Sigmoid colon (tissue), 7 donors: ENCODE measurements at places on chromosomes 6 and 20. TPM values are rescaled to one million over a fixed set of nuclear protein-coding genes. Genes with fewer than 3 reads are reported as not detected.

Gene CDH26
- total RNA-seq = 5.5 TPM

- no peak overlapping the region for H3K4me3 ChIP-seq
- DNase-seq = no peak
- H3K4me1 ChIP-seq = no peaks in the 10 kb centered on the region
Observed at GRCh38 chr6:38183856-38184584, 364.5 kb downstream of the ZFAND3 start.

DNA sequence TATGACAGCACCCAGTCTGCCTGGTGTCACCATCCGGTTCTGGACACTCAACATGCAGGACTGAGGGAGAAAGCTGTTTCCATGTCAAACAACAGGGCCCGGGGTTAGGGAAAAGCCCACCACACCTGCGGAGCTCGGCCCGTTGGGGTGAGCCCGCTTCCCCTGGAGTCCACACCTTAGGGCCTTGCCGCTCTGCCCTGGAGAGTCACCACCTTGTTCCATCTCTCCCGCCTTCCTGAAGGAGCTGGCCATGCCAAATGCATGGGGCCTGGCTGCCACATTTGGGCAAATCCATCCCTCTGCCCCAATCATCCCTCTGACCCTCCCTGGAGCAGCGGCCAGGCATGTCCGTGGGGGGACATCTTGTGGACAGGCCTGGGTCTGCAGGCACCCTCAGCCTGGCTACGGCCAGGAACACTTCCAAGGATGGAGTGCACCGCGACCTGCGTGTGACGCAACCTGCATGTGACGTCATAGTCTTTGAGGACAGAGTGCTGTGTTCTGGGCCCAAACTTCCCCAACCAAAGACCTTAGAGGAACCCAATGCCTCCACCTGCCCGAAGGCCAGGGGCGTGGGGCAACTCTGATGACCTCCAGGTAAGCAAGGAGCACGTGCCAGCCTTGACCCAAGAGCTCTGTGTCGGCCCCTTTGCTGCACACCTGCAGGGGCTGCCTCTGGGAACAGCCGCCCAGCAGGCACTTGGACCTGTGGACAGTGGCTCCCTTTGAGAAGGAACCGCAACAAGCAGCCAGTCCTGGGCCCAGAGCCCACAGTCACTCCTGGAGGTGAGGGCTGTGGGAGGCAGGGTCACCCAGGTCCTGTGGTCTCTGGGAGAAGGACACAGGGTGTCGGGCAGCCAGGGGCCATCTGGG lies 1.7 kb downstream of the CABLES2 start:
- peak overlapping the region; percentile 61 for H3K27ac ChIP-seq
- H3K36me3 ChIP-seq = peaks cover 12% of the 10 kb centered on the region
- H3K4me1 ChIP-seq = peaks cover 35% of the 10 kb centered on the region

DNA sequence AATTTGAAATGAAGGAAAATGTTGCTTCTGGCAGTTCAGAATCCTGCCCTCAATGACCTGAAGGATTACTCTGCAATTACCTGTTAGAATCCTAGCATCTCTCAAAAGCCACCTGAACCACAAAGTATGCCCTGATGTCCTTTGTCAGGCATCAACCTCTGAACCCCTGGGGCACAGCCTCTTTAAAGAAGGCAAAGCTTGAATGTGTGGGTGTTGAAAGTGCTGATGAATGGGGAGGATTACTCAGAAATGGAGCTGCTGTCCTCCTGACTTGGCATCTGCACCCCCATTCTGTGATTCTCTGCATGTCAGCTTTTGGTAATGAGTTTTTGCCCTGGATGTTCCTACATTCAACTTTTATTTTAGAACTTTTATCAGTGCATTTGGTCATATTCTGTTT lies 179.2 kb downstream of the PKHD1 start:
- no peaks in the 10 kb centered on the region for H3K4me1 ChIP-seq
- DNase-seq = no peak
- no peaks in the 10 kb centered on the region for H3K27me3 ChIP-seq

- no peaks in the 10 kb centered on the region for H3K4me1 ChIP-seq
- no peak overlapping the region for H3K27ac ChIP-seq
- no peaks in the 10 kb centered on the region for H3K27me3 ChIP-seq
- DNase-seq = no peak
- H3K4me3 ChIP-seq = no peak overlapping the region
Observed at GRCh38 chr6:137646484-137646883, 152.3 kb upstream of the OLIG3 start.

- no peak overlapping the region for H3K27ac ChIP-seq
- no peaks in the 10 kb centered on the region for H3K27me3 ChIP-seq
- no peaks in the 10 kb centered on the region for H3K36me3 ChIP-seq
Observed at GRCh38 chr6:37714836-37715420, 17.2 kb upstream of the MDGA1 start.

- no peak overlapping the region for H3K27ac ChIP-seq
- H3K36me3 ChIP-seq = no peaks in the 10 kb centered on the region
- DNase-seq = no peak
Observed at GRCh38 chr6:143038833-143039232, 21.9 kb upstream of the AIG1 start.

DNA sequence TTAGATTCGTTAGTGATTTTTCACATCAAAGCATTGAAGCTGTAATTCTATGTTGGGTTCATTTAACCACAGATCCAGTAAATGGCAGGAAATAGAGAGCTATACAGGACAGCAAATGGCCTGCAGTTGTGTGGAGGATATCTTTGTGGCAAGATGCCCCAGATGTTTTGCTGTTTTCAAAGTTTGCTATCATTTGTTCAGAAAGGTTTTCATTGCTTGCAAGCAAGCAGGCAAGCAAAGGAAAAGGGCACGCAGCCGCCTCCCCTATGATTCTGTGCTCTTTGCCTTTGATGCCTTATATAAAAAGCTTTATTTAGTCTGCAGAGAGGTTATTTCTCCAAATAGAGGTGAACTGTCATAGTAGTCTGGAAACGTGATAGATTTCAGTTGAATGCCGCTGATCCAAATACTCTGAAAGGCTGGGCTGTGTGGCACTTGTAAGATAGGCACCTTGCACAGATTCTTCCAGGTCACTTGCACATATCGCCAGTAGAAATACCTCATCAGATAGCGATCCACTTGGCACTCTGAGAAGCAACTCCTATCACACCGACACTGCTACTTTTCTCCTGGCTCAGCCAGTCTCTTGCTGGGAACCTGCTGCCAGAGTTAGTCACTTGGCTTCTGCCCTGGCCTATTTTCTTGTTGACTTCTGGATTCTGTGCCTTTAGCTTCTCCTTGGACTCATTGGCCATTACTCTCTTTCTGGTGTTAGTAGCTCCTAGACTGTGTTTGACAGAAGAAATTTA lies 66.4 kb downstream of the UTRN start:
- no peak for DNase-seq
- H3K36me3 ChIP-seq = no peaks in the 10 kb centered on the region
- peak overlapping the region; percentile 5 for H3K27ac ChIP-seq
- H3K4me3 ChIP-seq = no peak overlapping the region

Gene HCK
- total RNA-seq = 8.9 TPM

DNA sequence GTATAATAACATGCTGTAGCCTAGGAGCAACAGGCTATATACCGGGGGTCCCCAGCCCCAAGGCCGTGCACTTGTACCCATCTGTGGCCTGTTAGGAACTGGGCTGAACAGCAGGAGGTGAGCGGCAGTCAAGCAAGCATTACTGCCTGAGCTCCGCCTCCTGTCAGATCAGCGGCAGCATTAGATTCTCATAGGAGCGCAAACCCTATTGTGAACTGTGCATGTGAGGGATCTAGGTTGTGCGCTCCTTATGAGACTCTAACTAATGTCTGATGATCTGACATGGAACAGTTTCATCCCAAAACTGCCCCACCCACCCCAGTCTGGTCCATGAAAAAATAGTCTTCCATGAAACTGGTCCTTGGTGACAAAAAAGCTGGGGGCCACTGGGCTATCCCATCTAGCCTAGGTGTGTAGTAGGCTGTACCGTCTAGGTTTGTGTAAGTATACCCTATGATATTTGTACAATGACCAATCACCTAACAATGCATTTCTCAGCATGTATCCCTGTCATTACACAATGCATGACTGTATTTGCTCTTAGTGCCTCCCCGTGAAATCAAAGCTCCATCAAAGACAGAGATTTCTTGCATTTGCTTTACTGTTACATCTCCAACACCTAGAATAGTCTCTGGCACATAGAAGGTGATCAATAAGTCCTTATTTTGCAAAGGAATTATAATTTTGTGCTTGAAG lies 30.8 kb downstream of the NHSL1 start:
- no peak overlapping the region for H3K27ac ChIP-seq
- no peak overlapping the region for H3K4me3 ChIP-seq
- DNase-seq = no peak
- H3K4me1 ChIP-seq = no peaks in the 10 kb centered on the region
- H3K36me3 ChIP-seq = no peaks in the 10 kb centered on the region
- no peaks in the 10 kb centered on the region for H3K27me3 ChIP-seq

DNA sequence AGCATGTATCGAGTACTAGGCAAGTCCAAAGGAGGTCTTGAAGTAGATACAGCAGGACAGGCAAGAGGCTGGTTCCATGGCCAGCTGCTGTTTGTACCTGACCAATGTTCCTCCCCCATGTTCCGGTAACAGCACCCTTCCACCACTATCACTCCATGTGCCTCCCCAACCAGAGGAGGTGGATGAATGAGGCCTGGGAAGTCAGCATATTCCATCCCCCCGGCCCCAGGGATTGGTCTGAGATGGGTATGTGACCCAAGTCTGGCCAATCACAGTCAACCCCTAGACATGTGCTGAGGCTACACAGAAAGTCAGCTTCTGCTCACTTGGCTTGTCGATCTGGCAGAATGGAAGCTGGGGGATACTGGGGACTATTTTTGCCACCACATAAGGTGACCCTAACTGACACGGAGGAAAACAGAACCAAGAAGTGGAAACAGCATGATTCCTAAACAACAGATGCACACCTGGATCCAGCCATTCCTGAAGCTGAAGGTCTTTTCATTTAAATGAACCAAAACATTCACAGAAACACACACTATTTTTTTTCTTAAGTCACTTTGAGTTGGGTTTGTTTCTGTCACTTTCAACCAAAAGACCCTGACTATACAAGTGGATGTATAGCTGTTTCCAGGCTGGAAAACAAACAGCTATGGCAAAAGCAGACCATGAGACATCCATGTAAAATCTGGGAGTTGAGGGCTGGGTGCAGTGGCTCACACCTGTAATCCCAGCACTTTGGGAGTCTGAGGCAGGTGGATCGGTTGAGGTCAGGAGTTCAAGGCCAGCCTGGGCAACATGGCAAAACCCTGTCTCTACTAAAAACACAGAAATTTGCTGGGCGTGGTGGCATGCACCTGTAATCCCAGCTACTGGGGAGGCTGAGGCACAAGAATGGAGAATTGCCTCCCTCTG lies 70.4 kb upstream of the PTPN1 start:
- H3K36me3 ChIP-seq = no peaks in the 10 kb centered on the region
- H3K27ac ChIP-seq = peak overlapping the region; percentile 59
- no peaks in the 10 kb centered on the region for H3K27me3 ChIP-seq
- no peak for DNase-seq
- no peaks in the 10 kb centered on the region for H3K4me1 ChIP-seq

- H3K27me3 ChIP-seq = no peaks in the 10 kb centered on the region
- no peak overlapping the region for H3K4me3 ChIP-seq
- no peak for DNase-seq
- H3K4me1 ChIP-seq = no peaks in the 10 kb centered on the region
Observed at GRCh38 chr20:9632265-9632664, 117.9 kb downstream of the LAMP5 start.

DNA sequence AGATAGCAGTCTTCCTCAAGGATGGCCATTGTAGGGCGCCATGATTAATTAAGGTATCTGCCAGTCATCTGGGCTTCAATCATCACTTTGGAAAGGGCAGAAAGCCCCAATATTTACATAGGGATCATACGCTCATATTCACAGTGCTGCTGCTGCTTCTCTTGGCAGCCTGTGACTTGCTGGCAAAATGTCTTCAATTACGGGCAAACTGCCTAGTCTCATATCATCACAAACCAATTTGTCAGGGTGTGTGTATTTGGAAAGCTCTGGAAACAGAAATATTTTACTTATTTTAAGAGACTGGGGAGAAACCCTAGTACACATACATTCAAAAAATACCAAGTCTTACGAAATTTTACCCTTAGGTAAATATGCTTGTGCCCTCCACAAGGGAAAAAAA lies 77.6 kb downstream of the SAMD5 start:
- no peaks in the 10 kb centered on the region for H3K36me3 ChIP-seq
- DNase-seq = no peak
- peaks cover 6% of the 10 kb centered on the region for H3K4me1 ChIP-seq
- no peak overlapping the region for H3K4me3 ChIP-seq

DNA sequence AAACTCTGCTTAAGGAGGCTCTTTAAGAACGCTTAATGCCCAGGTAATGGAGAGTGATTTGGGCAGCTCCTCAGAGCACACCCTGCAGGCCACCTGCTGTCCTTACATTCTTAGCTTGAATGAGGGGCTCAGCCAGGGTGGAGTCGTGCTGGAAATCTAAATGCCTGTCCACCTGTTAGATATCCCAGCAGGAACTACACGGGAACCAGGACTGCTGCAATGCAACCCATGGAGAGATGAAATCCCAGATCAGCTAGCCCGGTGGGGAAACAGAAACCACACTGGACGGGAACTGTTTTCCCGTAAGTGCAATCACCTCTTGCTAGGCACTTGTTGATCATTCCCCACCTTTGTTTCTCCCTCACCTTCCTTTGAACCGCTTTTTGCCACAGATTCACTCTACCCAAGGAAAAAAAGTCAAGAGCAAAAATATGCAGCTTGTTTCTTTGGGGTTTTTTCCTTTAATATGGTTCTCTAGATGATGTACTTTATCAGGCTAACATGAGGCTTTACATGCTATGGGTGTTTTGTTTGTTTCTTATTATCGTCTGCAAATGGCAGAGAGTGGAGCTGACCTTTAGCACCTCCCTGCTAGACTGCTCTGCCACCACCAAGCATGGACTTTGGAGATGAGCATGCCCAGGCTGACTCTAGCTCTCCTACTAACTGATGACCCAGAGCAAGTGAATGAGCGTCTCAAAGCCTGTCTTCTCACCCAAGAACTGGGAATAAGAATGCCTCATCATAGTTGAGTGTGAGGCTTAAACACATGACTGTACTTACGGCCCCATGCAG lies 125.9 kb upstream of the TNFAIP3 start:
- no peak overlapping the region for H3K4me3 ChIP-seq
- no peak for DNase-seq
- H3K4me1 ChIP-seq = no peaks in the 10 kb centered on the region
- H3K27me3 ChIP-seq = no peaks in the 10 kb centered on the region
- no peaks in the 10 kb centered on the region for H3K36me3 ChIP-seq
- no peak overlapping the region for H3K27ac ChIP-seq

Gene HINT3
- 48.7 TPM for total RNA-seq

DNA sequence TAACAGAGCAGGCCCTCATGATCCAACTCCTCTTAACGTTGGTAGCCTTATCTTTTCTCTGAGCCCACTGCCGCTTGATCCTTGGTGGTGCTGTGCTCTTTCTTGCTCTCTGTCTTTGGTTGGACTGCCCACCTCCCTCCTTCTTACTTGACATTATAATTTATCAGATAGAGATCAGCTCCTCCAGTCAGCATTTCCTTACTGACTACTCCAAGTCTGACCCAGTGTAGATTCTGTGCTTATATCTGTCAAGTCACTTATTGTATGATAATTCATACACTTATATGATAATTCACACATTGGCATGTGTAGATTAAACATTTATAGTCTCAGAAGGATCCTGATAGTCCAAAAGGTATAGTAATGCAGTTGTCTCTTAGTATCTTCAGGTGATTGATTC lies 18.1 kb downstream of the PTPRA start:
- H3K4me1 ChIP-seq = peaks cover 17% of the 10 kb centered on the region
- H3K4me3 ChIP-seq = no peak overlapping the region
- DNase-seq = no peak
- no peaks in the 10 kb centered on the region for H3K36me3 ChIP-seq

Gene HLA-DOA
- total RNA-seq = 2.1 TPM

- H3K4me1 ChIP-seq = no peaks in the 10 kb centered on the region
- H3K36me3 ChIP-seq = no peaks in the 10 kb centered on the region
- H3K4me3 ChIP-seq = no peak overlapping the region
- no peaks in the 10 kb centered on the region for H3K27me3 ChIP-seq
Observed at GRCh38 chr6:151677404-151677803, 130.1 kb upstream of the ESR1 start.
